ENCODE measurements at places on chromosomes 3 and 15. TPM values are rescaled to one million over a fixed set of nuclear protein-coding genes. Genes with fewer than 3 reads are reported as not detected.

Gene CIDEC
- not detected for total RNA-seq

Gene CCNB2
- total RNA-seq: 7.9 TPM

Gene PPIP5K1
- 21.4 TPM for total RNA-seq

Gene IL17RC
- 23.9 TPM for total RNA-seq

Gene KLHL6
- total RNA-seq: 0.11 TPM

Gene CHRFAM7A
- total RNA-seq: 1.8 TPM

Gene SEMA4B
- total RNA-seq: 9.9 TPM

Gene ARGFX
- not detected for total RNA-seq

Gene SLMAP
- 68.7 TPM for total RNA-seq

Gene ALDH1A3
- total RNA-seq: 0.55 TPM

DNA sequence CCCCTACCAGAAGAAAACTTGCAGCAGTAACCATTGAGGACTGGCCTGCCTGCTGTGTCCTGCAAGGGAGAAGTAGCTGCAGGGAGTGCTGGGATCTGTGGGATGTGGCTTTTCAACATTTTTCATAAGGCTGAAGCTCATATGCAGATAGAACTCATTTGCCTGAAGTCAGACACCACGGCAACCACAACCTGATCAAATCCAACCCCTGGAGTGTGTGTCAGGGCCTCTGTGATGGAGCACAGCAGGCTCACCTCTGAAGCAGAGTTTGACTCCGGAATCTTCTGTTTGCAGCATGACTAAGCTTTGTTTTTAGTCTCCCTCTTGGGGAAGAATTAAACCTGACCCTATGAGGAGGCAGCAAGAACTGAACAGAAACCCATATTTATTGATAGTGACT is 508.7 kb downstream of the AGBL1 start:
- peak; percentile 2 for DNase-seq

DNA sequence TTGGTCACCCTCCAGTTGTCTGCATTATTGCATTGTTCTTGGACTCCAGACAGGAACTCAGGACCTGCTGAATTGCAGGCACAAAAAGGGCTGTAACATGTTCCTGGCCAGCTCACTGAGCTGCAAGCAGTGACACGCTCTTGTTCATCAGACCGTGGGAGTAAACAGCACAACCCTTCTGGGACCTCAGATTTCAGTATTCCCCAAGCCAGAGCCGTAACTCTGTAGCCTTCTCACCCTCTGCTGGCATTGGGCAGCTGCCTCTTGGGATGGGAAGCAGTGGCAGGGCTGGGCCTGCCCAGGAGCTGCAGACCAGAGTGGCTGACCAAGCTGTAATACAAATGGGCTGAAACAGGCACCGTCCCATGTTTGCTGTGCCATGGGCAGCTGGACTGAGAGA is 607.1 kb upstream of the BCHE start:
- DNase-seq: no peak

DNA sequence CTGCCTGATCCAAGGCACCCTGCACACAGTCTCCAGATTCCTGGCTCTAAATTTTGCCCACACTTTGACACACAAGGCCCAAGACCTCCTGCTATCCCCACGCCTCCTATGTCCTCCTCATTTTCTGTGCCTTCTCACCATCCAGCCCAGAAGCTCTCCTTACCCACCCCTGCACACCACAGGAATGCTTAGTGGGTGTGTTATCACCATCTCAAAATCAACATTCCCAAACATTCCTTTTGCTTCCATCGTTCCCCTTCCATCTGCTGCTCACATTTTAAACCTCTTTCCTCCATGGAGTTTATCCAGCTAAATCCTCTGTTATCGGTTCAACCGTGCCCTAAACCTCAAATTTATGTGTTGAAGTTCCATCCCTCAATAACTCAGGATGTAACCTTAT is 43.9 kb downstream of the DGKG start:
- DNase-seq: peak; percentile 93

GRCh38 chr3:153166206-153166605 is 4.2 kb downstream of the RAP2B start:
- peak; percentile 30 for DNase-seq

DNA sequence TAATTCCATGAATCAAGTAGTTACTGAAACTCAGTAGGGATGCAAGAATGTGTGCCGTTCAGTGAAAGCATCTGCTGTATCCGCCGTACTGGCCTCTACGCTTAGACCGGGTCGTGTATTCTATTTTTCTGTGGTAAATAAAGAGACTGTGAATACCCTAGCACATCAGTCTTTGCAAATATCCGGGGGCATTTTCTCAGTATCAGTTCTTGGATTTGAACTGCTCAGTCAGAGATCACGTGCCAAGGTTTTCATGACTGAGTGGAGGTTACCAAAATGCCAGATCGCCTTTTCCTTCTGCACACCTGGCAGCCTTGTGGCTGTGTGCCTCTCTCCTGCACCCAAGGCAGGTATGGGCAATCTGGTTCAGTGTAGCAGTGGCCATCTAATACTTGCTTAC is 377.0 kb downstream of the OCA2 start:
- DNase-seq: no peak

DNA sequence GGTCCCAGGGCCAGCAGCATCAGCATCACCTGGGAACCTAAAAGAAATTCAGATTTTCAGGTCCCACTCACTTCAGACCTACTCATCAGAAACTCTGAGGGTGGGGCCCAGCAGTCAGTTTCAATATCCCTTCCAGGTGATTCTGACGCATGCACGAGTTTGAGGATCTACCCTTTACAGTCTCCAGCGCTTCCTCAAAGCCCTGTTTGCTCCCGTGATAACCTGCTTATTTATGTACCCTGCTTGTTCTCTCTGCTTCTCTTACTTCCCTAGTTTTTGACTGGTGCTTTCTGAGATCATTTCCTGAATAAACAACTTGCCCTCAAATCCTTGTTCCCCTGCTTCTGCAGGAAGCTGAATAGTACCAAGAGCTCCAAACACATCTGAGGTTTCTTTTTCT is 245.3 kb downstream of the ZNF621 start:
- no peak for DNase-seq

GRCh38 chr15:29331071-29331470 is 61.4 kb upstream of the NSMCE3 start:
- no peak for DNase-seq

DNA sequence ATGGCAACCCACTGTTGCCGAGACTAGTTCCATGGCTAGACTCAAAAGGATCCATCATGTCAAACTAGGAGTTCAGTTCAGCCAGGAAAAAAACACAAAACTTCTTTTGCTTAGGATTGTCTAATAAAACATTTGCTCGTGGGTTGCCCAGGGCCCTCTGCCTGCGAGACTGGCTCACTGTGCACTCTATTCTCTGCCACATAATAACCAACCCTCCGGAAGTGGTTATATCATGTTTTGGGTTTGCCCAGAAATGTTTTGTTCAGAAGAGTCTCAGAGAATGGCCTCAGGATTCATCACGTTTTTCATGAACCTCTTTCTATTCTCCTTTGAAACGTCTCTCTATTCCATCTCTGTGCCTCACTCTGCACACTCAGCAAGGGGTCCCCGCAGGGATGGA is 216.1 kb downstream of the SV2B start:
- DNase-seq: no peak

DNA sequence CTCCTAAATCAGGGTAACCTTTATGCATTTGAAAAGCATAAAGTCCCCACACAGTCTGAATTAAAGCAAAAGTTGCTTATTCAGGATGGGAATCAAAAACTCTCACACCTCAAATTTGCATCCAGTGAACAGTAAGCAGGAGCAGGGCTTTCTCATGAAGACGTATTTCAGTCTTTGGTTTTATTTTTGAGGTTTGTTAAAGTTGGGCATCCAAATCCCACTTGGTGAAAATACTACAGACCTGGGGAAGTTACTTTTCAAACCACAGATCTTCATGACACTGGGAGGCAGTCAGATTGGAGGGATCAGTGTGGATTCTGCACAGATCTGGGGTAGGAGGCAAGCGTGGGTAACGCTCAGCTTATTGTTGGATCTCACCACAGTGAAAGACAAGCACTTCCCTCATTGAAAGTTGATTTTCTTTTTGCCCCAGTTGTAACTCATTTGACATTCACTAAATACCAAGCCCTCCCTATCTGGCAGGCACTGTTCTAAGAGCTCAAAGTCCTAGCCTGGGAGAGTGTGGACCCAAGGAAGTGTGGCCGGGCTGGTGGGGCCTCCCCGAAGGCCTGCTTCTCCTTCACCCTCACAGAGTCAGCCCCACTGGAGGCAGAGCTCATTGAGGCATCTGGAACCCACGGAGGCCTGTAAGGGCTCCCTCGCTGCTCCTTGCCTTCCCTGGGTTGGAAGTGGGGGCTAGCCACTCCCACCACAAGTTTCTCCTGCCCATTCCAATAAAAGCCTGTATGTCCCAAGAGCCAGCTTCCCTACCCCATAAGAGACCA is 783 bp upstream of the ISG20 start:
- no peak for DNase-seq

DNA sequence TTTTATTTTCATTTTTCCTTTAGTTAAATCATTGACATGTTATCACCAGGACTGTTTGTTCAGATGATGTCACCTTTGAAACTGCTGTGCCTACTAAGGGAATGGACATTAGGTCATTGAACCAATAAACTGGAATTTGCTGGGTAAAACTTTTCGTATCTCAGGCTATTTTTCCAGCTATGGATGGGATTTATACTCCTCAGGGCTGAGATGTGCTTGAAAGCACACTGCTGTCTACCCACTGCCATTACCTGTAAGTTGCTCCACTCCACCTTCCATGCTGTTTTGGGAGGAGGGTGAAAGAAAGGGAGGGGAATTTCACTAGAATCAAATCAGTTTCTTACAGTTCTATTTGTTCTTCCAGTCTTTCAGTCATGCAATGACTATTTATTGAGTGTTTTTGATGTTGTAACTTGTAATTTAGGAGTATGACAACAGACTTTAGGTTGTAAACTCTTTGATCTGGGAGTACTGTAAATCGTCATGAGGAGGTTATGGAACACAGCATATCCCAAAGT is 11.3 kb downstream of the EHD4 start:
- no peak for DNase-seq

GRCh38 chr3:16687221-16687620 is 82.0 kb upstream of the DAZL start:
- DNase-seq: no peak

GRCh38 chr15:31034152-31034551 is 42.7 kb upstream of the MTMR10 start:
- DNase-seq: no peak

GRCh38 chr3:58526515-58526957 is 10.5 kb downstream of the ACOX2 start:
- DNase-seq: peak; percentile 89

DNA sequence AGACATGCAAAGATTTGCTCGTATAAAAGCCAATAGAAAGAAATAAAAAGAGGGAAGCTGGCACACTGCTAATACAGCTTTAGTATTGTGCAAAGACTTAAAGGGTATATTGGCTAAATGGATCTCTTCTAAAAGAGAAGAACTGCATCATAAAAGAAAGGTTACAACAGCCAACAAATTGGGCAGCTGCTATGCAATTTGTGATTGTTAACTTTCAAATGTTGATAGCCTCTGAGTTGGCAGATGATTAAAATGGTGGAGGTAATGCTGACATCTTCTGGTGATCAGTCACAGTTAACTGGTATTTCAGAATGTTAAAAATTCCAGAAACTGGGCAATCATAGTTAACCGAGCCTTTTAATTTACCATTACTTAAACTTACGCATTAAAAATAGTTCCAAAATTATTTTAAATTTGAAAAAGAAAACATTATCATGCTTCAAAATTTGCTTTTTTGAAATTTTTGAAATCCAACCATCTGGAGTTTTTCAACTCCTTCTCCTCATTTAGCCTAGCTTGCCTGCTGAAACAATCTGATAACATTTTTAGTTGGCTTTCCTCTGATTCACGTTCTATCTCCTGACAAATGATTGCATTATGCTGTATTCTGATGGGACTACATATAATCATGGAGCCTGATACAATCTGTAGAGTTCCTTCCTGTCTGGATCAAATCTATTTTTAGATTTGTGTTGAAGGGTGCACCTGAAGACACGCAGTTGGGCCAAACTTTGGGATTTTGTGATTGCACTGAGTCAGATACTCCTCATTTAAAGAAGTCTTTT is 144.0 kb upstream of the PDZRN3 start:
- no peak for DNase-seq

GRCh38 chr3:149727656-149728055 is 24.6 kb downstream of the COMMD2 start:
- DNase-seq: no peak

DNA sequence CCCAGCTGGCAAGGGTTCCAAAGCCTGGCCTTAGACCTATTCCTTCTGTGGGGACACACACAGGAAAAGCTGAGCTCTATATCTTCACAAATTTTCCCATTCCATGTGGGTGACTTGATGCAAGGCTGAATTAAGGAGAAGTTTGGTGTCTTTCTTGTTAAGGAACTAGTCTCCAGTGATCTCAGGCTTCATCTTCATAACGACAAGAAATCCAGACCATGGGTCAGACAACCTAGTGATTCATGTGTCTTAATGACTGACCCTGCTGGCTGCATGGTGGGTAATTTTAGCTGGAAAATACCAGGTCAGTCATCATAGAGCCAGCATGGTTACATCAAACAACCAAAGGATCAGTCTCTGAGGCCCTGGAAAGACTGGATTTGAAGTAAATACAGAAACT is 112.7 kb upstream of the SLC4A7 start:
- DNase-seq: peak; percentile 65

DNA sequence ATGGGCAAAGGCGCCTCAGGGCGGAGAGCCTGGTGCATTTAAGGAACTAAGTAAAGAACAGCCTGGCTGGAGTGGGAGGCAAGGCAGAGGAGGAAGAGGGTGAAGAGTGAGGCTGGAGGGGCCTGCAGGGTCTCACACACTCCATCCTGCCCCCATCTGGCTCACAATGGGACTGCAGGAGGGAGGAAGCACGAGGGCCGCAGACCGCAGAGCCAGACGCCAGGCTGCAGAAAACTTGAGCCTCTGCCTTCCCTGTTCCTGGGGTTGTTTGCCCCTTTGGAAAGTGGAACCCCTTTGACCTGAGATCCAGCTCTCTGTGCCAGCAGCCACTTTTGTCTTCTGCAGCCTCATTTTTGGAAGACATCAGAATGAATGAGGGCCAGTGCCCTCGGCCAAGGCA is 138.0 kb downstream of the SRGAP3 start:
- no peak for DNase-seq

DNA sequence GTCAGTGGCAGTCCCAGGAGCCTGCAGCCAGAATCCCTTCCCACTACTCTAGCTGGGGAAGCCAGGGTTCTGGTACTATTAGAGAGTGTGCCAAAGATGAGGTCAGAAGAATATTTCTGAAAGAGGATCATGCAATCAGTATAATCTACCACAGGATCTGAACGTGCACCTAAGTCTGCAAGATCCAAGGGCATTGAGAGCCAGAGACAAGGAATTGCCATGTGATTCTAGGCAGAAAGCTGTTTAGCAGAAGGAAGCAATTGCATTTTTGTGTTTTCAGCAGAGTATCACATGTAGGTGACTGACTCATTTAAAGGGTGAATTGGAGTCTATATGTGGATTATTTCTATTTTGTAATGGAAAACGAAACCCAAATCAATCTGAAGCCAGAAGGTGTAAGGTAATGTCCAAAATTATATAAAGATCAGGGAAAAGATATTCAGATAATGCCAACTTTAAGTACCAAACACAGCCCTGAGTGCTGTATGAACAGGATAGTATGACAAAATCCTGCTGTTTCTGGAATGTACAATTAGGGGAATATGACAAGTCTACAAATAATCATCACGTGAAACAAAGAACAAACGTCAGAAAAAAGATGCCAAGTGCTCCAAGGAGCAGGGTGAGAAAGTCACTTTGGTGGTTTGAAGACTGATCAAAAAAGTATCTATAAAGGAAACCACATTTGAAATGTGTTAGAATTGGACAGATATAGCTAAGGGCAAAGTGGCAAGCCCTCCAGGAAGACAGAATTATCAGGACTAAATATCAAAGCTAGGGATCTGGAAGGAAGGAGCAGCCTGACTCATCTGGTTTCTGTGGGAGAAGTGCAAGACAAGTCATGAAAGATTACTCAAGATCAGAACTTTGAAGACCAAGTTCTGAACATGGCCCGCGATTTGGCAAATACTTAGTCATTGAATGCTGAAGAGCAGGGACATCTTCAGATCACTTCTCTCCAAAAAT is 1036.6 kb downstream of the NTRK3 start:
- peak; percentile 68 for DNase-seq

Measured in astrocyte (in vitro differentiated cells and primary cell).